Heart left ventricle (tissue), 16 donors: ENCODE measurements at places on chromosomes 2 and 18. TPM values are rescaled to one million over a fixed set of nuclear protein-coding genes. Genes with fewer than 3 reads are reported as not detected.

Gene SCN7A
- 12.7 TPM for total RNA-seq

DNA sequence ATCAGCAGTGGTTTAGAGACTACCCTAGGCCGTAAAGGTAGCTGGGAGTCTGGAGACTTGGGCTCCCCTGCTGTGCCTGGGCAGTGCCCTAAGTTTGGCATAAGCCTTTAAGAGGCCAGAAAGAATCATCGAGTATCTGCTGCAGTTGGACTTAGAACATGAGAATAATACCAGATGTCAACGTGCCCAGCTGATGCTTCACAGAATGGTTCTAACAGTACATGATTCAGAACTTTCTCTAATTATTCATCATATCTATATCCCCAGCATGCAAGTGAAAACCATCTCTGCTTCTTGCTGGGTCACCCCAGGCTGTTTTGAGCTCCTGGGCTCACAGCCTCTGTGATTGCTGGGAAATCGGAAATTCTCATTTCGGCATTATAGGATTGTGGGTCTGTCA, 118.1 kb downstream of the NCK2 start:
- no peaks in the 10 kb centered on the region for H3K27me3 ChIP-seq
- H3K4me1 ChIP-seq = peaks cover 18% of the 10 kb centered on the region
- H3K4me3 ChIP-seq = no peak overlapping the region
- H3K36me3 ChIP-seq = no peaks in the 10 kb centered on the region
- H3K27ac ChIP-seq = no peak overlapping the region
- no peak for DNase-seq

GRCh38 chr2:150228936-150229335, 258.5 kb downstream of the RND3 start:
- H3K4me1 ChIP-seq = no peaks in the 10 kb centered on the region
- H3K4me3 ChIP-seq = no peak overlapping the region
- H3K27me3 ChIP-seq = no peaks in the 10 kb centered on the region
- H3K27ac ChIP-seq = no peak overlapping the region
- DNase-seq = no peak
- H3K36me3 ChIP-seq = no peaks in the 10 kb centered on the region

DNA sequence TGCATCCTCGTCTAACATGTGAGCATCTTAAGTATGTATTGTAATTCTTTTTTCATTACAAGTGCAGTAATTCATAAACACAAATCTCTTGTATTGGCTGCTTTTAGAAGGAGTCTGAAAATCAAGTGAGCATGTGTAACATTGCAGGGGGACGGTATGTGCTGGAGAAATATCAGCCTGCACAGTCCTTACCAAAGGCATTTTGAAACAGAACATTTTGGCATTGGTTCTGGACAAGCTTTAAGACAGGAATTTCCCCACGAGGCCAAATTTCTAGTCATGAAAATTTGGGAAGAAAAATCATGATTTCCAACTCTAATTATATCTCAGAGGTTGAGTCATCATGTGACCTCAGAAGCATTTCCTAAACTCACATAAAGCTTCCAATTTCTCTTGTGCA, 24.7 kb upstream of the NRP2 start:
- H3K27ac ChIP-seq = no peak overlapping the region
- no peaks in the 10 kb centered on the region for H3K36me3 ChIP-seq
- no peaks in the 10 kb centered on the region for H3K4me1 ChIP-seq
- no peaks in the 10 kb centered on the region for H3K27me3 ChIP-seq
- DNase-seq = no peak
